ENCODE measurements at places on chromosomes 13 and 19.

- DNase-seq = no peak
Observed at GRCh38 chr19:12930002-12930645, 3.4 kb downstream of the FARSA start.

GRCh38 chr19:45047188-45047797 lies 8.4 kb downstream of the CLASRP start:
- DNase-seq = no peak

GRCh38 chr19:1935484-1936208 lies 5.3 kb upstream of the CSNK1G2 start:
- peak; percentile 5 for DNase-seq

GRCh38 chr19:38736036-38736412 lies 8.2 kb downstream of the CAPN12 start:
- no peak for DNase-seq

GRCh38 chr13:68715651-68716050 lies 1392.0 kb upstream of the ATXN8OS start:
- DNase-seq = no peak

GRCh38 chr13:89550938-89551337 lies 1796.5 kb upstream of the MIR17HG start:
- no peak for DNase-seq

DNA sequence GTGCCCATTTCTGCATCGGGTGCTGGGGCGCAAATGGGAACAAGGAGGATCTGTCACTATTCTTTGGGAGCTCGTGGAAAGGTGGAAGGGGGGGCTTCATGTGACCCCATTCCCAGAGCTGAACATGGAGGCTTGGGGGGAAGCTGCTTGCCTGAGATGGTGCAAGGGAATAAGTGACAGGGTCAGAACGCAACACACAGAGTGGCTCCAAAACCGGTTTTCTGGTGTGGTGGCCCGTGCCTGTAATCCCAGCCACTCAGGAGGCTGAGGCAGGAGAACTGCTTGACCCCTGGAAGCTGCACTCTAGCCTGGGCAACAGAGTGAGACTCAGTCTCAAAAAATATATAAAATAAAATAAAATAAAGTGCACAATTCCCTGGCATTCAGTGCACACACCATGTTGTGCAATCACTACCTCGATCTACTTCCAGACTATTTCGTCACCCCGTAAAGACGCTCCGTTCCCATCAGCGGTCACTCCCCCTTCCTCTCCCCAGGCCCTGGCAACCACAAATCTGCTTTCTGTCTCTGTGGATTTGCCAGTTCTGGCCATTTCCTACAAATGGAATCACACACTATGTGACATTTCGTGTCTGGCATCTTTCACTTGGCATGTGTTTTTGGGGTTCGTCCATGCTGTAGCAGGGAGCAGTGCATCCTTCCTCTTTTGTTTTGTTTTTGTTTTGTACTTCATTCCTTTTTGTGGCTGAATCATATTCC lies 18.2 kb upstream of the COMP start:
- DNase-seq = peak; percentile 73

- DNase-seq = no peak
Observed at GRCh38 chr13:79450110-79450509, 30.8 kb upstream of the NDFIP2 start.

- no peak for DNase-seq
Observed at GRCh38 chr13:113649212-113649611, 8.8 kb downstream of the ATP4B start.

DNA sequence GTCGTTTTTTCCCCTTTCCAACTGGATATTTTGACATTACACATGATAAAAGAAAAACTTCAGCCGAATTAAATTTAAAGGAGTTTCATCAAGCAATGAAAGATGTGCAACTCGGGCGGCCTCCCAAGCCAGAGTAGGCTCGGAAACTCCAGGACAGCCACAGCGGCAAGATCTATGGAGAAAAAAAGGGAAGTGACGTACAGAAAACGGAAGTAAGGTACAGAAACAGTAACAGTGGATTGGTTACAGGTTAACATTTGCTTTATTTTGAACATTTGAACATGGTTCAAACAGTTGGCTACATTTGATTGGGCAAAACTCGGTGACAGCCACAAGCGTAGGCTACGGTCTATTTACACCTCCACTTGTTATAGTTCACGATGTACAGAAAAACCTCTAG lies 30.5 kb upstream of the FAM124A start:
- DNase-seq = no peak

- no peak for DNase-seq
Observed at GRCh38 chr19:58334691-58335249, 8.0 kb downstream of the ZSCAN22 start.

DNA sequence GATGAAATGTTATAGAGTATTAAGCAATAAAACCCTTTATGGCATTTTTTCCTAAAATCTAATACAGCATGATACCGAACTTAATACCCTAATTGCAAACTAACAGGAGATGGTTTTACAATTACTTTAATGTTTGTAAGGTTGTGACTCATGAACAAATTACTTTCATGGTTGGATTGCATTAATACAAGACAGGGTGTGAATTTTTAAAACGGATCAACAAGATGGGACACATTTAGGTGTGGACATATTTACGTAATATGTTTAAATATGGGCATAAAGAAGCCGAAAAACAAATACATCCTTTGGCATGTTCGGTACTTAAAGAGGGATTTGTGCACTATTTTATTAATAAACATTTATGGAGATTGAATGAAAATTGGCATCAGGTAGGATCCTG lies 168.3 kb upstream of the SPRY2 start:
- no peak for DNase-seq

DNA sequence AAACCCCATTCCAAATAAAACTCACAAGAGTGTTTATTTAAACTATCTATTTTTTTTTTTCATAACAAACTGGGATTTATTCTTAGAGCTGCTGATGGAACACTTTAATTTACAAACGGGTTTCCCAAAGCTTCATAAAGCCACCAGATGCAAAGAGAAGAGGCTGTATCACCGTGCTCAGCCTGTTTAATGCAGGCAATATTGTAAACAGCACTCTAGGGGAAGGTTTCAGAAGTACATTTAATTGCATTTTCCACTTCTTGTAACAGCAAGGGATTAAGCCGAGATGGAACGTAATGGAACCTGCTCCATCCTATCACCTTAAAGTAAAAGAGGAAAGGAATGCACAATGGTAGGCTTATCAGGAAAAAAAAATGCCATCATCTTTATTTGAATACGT lies 550.6 kb upstream of the ARGLU1 start:
- no peak for DNase-seq

GRCh38 chr19:47021536-47022139 lies 2.0 kb downstream of the NPAS1 start:
- DNase-seq = no peak

GRCh38 chr13:63024458-63024857 lies 1608.8 kb upstream of the PCDH20 start:
- DNase-seq = no peak

- DNase-seq = no peak
Observed at GRCh38 chr19:33355535-33355934, 18.0 kb upstream of the CEBPG start.

- DNase-seq = no peak
Observed at GRCh38 chr13:111017755-111018459, 97.2 kb upstream of the ARHGEF7 start.

- no peak for DNase-seq
Observed at GRCh38 chr19:18503971-18504885, 17.6 kb downstream of the ELL start.

DNA sequence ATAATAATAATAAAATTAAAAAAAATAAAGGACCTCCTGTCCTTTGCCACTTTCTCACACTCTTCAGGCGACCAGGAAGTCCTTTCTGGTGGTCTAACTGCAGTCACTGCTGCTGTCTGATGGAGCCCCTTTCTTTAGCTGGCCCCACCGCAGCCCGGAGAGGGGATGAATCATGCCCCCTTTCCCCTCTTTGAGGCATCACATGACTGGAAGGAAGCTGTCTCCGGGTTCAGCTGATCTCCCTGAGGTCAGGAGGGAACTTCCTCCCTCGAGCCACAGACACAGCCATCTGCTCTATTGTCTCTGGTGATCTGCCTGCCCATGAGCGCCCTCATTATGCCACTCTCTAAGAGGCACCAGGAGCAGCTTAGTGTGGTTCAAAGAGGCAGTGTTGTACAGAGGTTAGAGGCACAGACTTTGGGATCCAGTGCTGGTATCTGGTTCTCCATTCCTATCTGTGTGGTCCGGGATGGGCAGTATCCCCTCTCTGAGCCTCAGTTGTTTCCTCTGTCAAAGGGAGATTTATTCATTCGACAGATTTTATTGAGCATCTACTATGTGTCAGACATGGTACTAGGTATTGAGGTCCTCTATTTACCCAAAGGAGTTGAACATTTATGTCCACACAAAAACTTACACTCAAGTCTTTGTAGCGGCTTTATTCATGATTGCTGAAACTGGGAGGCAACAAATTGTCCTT lies 30.0 kb downstream of the VAV1 start:
- DNase-seq = peak; percentile 50

- no peak for DNase-seq
Observed at GRCh38 chr19:38660724-38661123, 13.3 kb downstream of the ACTN4 start.

DNA sequence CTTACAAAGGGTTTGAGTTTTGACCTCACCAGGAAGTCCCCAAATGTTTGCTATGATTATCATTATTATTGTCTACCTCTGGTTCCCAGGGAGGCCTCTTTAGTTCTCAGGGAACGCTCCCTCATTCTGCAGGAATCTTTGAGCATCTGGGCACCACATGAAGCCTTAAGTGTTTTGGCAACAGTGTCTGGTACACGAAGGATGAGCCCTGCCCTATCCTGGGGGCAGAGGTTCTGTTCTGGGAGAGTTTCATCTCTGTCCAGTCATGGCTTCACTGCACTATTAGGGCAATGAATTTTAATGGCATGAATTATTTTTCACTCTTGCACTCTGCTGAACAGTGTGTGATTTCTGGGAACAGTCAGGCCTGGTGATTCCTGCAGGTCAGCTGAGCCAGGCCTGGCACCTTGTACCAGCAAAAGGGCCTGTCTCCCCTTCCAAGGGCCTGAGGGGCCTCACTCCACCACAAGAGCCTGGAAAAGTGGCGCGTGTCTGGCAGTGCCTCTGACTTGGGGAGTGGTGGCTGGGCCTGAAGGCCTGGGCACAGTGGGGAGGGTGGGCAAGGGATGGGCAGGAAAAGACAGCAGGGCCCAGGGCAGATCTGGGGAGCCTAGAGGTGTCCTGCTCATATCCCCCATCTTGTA lies 4.6 kb downstream of the FAM187B start:
- DNase-seq = no peak

DNA sequence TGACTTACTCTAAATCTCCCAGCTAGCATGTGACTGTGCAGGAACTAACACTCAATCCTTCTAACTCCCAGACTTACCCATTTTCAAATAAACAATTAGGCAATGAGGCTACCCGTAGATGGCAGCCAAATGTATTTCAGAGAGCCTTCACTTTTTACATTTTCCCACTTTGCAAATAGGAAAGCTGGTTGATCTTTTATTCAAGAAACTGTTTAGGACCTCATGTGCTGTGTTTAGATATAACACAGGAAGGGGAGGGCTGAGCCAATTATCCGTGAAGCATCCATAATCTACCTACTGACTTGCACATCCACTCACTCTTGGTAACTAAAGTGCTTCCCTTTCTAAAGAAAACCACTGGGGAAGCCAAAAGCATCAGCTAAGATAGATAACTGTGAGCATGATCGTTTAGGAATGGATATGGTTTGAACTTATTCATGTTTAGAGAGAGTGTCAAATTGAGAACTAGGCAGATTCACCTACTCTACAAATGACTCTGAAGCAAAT lies 33.4 kb downstream of the MBNL2 start:
- peak; percentile 48 for DNase-seq

Measured in HCEC 1CT (cell line).